ENCODE measurements at places on chromosomes 7 and 10.

GRCh38 chr10:72953687-72954086 lies 919 bp downstream of the PLA2G12B start:
- peak; percentile 23 for DNase-seq

- peak; percentile 11 for DNase-seq
Measured at GRCh38 chr7:26060733-26061677, 91.0 kb upstream of the NFE2L3 start.

GRCh38 chr10:34370126-34370525 lies 445.0 kb downstream of the PARD3 start:
- DNase-seq = no peak

GRCh38 chr7:136665878-136666509 lies 202.5 kb upstream of the CHRM2 start:
- DNase-seq = no peak

GRCh38 chr7:55336540-55336939 lies 28.6 kb upstream of the LANCL2 start:
- DNase-seq = no peak

GRCh38 chr10:16893664-16894063 lies 76.4 kb upstream of the RSU1 start:
- no peak for DNase-seq

GRCh38 chr7:112790586-112791003 lies 402 bp upstream of the TMEM168 start:
- no peak for DNase-seq

DNA sequence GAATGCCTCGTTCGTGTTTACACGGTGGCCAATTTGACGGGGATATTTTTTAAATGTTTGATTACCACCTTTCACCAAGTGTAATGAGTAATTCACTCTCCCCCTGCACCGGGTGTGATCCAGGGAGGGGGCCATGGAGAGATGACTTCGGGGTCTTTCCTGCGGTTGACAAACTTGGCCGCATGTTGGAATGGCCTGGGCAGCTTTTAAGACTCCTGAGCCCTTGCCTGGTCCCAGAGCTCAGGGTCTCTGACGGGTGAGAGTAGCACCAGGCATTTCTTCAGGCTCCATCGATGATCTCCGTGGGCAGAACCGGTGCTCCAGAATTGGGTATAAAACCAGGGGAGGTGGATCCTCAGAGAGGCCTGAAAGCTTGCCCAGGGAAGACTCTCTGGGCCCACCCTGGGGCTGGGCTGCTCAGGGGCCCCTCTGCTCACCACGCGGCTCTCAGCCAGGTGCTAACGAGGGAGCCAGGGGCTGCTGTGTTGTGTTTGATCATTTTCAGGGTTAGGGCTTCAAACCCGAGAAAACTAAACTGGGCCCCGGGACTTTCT lies 882 bp downstream of the ZNF282 start:
- DNase-seq = peak; percentile 41

DNA sequence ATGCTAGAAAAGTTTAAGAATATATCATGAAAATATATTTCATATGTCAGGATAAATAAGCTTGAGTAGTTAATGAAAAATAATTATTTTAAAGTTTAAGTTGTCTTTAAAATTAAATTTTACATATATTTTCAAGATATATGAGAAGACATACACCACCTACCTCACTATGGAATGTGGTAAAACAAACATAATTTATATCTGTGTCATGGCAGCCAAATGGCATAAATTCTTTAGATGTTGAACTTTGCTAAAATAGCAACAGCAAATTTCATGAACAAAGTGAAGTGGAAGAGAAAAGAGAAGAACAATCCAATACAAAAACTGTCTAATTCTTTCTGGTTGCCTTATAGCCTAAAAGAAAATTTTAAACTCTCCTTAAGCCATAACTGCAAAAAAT lies 39.6 kb upstream of the SLC16A12 start:
- no peak for DNase-seq

DNA sequence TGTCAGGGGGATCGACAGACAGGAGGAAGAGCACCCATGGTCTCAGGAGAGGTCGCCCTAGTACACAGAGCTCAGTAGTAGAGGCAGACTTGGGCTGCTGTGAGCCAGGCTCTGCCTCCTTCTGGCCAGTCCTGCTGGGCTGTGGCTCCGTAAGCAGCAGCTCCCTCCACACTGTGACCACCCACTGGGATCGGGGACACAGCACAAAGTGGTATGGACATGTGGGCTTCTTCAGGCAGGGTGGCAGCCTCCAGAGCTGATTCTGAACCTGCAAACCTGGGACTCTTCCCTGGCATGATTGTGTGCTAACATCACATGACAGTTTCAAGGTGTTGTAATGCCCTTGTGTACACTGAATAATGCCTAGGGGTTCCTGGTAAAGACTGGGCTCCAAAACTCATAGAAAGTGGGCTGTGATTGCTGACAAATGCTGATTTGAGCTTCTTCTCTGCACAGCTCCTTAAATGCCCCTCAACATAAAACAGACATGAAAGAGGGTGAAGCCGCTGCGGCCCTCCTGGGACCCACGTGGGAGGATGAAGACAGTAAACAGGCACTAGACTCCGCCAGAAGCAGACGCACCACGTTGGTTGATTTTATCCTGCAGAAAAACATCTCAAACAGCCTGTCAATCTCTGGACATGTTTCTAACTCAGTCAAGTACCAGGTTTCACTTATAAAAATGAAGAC lies 76.7 kb downstream of the GPR26 start:
- DNase-seq = no peak

GRCh38 chr7:1677206-1678080 lies 7.4 kb downstream of the ELFN1 start:
- no peak for DNase-seq

DNA sequence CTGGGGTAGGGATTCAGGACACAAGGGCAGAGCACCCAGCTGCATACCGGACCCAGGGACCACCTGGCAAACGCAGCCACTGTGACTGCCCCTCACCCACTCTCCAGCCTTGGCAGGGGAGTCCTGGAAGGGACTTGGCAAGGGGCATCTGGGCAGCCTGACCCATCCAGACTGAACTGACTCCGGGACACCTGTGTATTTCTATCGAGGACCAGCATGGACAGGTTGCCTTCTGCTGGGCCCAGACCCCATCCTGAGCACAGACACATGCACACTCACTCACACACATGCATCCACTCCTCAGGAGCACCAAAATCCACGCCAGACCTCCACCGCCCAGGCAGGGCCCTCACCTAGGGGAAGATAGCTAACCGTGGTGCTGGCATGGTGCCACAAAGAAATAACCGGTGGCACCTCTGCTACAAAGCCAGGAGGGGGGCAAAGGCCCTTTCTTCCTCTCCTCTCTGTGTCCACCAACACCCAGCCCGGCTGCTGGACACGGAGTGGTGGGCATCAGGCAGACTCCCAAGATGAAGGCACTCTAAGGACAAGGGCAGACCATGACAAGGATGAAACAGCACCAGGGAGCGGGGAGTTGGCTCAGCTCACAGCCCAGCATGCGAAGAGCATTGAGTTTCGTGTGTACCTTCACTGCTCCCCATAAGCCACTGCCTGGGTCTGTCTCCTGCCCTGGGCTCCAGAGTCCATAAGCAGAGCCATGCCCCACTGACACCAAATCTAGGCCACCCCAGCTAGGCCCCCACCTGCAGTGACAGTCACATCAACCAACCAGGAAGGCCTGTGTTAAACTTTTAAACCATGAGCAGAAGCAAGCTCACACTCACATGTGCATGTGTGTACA lies 35.3 kb downstream of the KCNH2 start:
- DNase-seq = no peak

GRCh38 chr10:125063256-125063925 lies 97.0 kb downstream of the CTBP2 start:
- DNase-seq = no peak

GRCh38 chr10:59907918-59908807 lies 1.8 kb upstream of the CCDC6 start:
- DNase-seq = peak; percentile 93

GRCh38 chr10:86018735-86019058 lies 347.9 kb downstream of the GRID1 start:
- DNase-seq = no peak

DNA sequence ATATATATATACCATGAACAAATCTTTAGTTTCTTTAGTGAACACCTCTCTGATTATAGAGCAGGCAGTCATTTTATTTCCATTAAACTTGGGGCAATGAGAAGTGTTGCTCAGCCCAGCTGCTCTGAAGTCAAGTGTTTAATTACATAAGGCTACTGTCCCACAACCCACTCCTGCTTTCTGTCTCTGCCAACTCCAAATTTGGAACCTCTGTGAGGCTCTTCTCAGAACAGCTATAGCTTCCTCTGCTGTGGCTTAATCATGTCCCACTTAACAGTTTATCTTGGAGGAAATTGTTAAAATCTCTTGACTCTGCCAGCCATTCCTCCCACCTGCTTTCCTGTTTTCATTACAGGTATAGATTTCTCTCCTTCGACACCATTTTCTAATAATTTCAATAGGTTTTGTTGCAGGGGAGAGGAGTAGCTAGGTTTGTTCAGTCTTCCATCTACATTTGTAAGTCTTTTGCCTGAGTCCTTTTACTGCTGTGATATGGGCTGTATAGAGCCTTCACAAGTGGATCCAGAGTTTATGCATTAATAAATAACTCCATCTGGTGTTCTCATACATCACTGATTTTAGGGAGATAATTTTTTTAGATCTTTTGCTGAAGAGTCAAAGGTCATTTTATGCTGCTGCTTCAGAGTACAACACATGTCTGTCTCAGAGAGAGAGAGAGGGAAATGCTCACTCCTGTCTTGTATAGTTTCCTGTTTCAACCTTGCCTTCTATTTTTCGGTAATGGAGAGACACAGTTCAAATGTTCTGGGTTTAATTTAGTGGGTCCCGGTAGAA lies 170.4 kb downstream of the WNT2 start:
- DNase-seq = no peak

- DNase-seq = no peak
Measured at GRCh38 chr10:48452879-48453412, 146.5 kb downstream of the MAPK8 start.

GRCh38 chr7:104453190-104453589 lies 124.8 kb downstream of the LHFPL3 start:
- DNase-seq = no peak

GRCh38 chr10:113089551-113089950 lies 139.5 kb downstream of the TCF7L2 start:
- no peak for DNase-seq

- peak; percentile 14 for DNase-seq
Measured at GRCh38 chr10:118151461-118151860, 104.7 kb upstream of the RAB11FIP2 start.

GRCh38 chr10:3687510-3688081 lies 97.4 kb downstream of the KLF6 start:
- no peak for DNase-seq

DNA sequence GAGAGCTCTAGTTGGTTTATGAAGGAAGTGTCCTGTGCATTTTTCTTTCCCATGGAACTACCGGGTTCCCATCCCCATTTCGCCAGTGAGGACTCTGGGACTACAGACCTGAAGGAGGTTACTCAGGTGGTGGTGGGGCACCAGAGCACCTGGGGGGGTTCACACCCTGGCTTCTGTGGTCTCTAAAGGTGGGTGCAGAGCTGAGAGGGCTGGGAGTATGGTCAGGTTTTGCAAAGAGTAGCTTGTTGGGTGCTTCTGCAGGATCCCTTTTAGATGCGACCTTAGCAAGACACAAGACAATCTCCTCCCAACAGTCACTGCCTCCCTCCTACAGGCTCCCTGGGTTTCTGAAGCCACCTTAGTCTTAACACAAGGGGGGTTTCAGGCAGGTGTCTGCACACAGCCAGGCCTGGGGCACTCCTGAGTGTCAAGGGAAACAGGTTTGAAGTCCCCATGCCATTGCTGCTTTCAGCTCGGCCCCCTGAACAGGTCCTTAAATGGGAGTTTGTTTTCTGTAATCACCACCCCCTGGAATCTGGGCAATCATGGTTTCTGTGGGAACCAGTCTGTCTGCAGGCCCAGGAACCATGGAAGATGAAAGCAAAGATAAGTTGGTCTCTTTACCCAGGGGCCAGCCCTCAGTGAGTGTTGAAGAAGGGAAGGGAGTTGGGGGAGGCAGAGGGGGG lies 9.9 kb upstream of the CXCL12 start:
- DNase-seq = no peak

All from astrocyte of the hippocampus (primary cell).